ENCODE measurements at places on chromosomes 5 and 9.

GRCh38 chr5:170865622-170866021 is 3.8 kb downstream of the RANBP17 start:
- no peak for DNase-seq

DNA sequence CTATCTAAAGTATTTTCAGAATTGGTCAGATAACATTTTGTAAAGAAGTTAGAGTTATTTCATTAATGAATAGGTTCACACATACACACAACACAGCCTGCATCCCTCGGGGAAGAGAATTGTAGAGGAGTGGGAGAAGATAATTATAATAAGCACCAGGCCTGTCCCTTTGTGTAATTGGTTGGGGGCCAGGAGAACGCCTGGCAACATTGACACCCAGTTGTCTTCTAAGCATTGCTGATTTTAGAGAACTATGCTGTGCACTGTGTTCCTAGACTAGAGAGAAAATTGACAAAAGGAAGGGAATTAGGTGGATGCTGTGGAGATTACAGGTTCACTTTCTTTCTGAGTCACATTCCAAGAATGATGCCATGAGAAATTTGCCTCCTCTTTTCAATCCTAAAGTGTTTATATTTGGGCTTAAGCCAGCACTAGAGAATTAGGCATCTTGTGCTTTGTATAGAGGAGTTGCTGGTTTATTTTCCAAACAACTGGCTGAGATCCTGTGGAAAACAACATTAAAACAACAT is 247.6 kb downstream of the COX7C start:
- DNase-seq: no peak

DNA sequence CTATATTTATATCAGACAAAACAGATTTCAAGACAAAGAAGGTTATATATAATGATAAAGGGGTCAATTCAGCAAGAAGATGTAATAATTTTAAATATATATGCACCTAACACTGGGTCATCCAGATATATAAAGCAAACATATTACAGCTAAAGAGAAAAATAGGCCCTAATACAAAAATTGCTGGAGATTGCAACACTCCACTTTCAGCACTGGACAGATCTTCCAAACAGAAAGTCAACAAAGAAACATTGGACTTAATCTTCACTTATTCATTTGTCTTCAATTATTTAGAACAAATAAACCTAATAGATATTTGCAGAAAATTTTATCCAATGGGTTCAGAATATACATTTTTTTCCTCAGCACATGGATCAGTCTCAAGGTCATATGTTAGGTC is 45.8 kb downstream of the MEIKIN start:
- no peak for DNase-seq

GRCh38 chr5:99808657-99809230 is 726.4 kb upstream of the FAM174A start:
- no peak for DNase-seq

- DNase-seq: no peak
These were observed 34.8 kb downstream of the ZNF131 start for GRCh38 chr5:43155394-43156096.

DNA sequence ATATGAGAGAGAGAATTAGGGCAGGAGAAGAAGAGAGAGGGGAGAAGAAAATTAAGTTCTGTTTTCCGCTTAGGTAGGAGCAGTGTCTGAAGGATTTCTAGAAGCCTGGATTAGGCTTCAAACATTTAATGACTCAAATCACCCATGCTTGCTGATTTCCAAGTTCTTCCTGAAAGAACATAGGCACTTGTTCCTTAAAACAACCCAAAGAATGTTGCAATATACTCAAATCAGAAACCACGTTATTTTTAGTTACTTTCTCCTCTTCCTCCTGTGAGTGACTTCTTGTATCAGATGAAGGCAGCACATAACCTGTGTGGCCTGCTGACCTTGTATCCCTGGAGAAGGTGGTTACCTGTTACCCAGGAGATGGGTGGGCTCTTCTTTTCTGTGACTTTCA is 351.5 kb upstream of the KLF4 start:
- DNase-seq: no peak

- DNase-seq: no peak
These were observed 139.8 kb upstream of the EDIL3 start for GRCh38 chr5:84524491-84524890.

GRCh38 chr5:71892641-71893365 is 173.7 kb downstream of the CARTPT start:
- no peak for DNase-seq

DNA sequence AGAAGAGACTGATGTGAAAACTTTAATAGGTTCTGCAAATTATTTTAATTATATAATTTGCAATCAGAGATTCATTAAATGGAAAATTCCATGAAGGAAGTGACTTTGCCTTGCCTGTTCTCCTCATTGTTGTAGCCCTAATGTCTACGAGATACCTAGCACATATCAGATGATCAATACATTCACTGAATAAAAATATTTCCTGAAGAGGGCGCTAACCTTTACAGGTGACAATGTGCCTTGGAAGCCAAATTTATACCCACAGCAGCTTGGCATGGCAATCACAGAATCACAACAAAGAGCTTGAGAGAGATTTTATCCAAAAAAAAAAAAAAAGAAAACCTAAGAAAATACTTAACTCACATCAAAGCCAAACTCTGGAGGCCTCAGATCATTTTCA is 17.4 kb downstream of the HAUS6 start:
- DNase-seq: no peak

GRCh38 chr5:94240134-94240533 is 378.3 kb downstream of the KIAA0825 start:
- DNase-seq: no peak

DNA sequence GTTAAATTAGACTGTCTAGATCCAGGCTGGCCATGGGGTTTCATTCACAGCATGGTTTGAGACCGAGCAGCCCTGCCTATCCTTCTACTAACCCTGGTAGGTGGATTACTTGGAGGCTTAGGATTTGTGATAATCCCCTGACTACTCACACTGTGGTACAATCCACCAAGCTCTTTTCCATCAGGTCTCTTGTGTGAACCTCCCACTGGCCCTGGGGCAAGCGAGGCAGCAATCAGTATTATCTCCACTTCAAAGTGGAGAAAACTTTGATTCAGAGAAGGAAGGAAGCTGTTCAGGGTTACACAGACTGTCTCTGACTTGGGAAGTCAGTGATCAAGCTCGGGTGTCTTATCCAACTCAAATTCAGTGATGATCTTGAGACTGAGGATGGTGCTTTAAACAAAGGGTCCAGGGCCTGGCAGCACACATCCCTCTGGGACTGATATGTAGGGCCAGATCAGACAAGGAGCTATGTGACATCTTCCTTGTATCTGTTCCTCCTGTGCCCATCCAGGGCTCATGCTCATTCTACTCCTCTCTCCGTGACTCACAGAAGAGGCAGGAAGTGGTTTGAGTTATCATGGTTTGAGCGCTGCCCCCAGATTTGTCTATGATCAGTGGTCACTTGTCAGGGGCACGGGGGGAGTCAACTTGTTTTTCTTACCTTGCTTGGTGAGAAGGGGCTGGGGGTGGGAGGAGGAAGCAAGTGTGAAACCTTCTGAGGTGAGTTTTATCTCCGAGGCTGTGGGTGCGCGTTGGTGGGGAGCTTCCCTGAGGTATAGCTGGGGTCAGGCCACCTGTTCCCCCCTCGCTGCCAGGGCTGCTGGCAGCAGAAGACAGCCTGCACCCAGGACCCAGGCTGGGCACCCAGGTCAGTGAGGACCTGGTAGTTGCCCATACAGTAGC is 48.6 kb downstream of the RGS3 start:
- no peak for DNase-seq

DNA sequence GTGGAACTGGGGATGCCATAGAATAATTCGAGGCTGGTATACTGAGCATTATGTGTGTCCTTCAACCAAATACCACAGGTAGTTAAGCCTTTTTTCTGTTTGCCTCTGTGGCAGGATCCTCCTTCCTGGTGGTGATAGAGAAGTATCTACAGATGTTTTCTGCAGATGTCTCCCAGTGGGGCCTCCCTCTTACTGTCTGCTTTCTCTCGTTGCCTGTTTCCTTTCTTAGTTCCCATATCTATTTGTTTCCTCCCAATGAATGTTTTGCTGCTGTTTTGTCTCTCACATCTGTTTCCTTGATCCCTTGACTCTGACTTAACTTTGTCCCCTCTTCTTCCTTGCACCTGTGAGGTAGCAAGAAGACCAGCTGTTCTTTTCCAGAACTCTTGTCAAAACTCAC is 130.9 kb upstream of the NUDT12 start:
- no peak for DNase-seq

DNA sequence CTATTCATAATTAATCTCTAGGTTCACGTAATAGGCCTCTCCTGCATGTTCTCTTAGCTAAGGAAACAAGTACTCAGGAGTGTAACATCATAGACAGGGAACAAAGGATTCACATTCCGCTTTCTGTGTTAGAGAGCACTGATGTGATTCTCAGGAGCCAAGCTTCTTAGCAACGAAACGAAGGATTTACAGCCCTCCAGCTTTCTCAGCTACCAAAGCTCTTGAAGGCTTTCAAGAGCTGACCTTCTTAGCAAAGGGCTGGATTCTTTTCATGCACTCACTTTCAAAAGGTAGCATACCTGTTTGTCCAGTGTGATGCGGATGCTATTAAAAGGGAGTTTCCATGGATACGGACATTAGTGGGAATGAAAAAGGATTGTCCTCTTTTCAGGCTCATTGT is 107.4 kb downstream of the TUSC1 start:
- no peak for DNase-seq

- no peak for DNase-seq
These were observed 158.8 kb upstream of the SPEF2 start for GRCh38 chr5:35458824-35459207.

All from hypothalamus (tissue), 51 donors.